Left kidney (tissue), 8 donors: ENCODE measurements at places on chromosomes 3 and 15. TPM values are rescaled to one million over a fixed set of nuclear protein-coding genes. Genes with fewer than 3 reads are reported as not detected.
A peak's percentile ranks its signal among the peaks of the same experiment; 100 is the strongest.

DNA sequence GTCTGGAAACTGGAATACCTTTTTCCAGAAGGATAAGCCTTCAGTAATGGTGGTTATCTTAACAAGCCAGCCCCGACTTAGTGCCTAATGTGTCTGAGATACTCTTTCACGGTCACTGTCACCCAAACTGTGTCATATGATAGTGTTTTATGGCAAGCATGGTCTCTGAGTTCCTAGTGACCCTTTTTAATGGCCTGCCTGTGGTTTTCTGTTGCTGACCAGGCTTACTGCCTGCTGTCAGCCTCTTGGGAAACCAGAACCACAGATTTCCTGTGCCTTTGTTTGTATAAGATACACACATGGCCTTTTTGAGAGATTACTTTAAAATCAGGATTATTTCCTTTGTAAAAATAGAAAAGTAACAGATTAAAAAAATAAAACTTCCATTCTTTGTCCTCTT, 22.4 kb downstream of the HPS3 start:
- DNase-seq: peak; percentile 24

DNA sequence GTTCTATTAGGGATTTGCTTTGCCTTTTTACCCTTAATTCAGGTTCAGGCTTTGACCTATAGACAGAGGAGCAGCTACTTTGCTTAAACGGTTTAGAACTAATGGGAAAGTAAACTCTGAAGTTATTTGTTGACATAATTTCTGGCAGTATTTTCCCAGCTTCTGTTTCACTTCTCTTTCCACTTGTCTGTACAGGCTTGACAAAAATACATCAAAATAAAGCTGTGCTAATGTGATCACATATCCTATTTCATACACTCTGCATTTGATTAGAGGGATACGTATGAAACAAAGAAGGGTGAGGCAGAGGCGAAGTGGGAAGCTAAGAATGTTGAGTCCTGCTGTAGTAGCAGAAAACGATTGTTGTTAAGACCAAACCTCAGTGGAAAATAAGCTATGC, 389.1 kb upstream of the RARB start:
- no peak for DNase-seq

DNA sequence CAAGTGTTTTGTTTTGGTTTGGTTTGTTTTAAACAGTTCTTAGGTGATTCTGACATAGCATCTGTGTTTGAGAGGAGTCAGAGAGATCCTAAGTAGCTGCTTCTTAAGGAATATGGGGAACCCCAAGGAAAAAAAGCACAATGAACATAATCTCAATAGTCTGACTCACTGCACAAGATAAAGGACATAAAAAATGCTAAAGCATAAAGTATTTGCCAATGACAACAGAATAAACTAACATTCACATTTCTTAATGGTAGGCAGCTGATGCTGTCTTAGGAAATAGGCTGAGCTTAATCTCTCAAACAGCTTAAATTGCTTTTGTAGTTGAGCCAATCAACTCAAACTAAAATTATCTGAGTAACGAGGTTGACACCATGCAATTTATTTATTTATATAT, 2.9 kb downstream of the NCEH1 start:
- DNase-seq: no peak

DNA sequence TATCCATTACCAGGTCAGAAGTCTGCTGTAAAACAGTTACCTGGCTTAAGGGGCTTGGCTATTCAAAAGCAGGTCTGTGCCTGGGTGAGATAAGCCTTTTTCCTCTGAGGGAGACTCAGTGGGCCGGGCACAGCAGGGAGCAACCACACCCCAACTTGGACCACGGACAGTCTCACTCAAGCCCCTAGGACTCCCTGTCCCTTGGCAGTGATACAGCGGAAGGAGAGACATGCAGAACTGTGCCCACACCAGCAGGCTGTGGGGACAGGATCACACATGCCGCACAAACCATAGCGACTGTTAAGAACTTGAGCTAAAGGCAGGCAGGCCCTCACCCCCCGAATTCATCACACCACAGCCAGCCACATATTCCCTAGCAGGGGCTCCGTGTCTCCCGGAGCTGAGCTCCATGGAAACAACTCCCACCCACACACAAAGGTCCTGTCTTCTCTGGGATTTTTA, 2.8 kb upstream of the GP5 start:
- no peak for DNase-seq

GRCh38 chr3:138933981-138934691, 12.8 kb downstream of the FOXL2 start:
- no peak for DNase-seq

DNA sequence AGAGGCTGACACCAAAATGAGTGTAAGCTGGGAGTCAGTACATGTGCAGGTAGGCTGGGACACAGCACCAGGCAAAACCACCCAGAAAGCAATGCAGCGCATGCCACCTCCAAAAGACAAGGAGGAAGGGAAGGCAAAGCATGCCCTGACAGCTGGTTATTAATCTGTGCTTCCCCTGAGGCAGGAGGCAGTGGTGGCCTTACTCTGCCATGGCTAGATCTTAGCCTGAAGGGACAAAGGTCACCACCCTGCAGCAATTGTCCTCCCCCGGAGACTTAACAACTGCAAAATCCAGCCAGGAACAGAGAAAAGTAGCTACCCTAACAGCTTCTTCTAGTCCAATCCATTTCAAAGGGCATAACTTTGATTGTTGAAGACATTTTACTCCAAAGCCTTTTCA, 73.7 kb downstream of the PLD1 start:
- DNase-seq: no peak

GRCh38 chr3:193134856-193135255, 106.2 kb upstream of the PLAAT1 start:
- no peak for DNase-seq

- no peak for DNase-seq
Observed at GRCh38 chr3:122743581-122744120, 50.0 kb downstream of the HSPBAP1 start.

DNA sequence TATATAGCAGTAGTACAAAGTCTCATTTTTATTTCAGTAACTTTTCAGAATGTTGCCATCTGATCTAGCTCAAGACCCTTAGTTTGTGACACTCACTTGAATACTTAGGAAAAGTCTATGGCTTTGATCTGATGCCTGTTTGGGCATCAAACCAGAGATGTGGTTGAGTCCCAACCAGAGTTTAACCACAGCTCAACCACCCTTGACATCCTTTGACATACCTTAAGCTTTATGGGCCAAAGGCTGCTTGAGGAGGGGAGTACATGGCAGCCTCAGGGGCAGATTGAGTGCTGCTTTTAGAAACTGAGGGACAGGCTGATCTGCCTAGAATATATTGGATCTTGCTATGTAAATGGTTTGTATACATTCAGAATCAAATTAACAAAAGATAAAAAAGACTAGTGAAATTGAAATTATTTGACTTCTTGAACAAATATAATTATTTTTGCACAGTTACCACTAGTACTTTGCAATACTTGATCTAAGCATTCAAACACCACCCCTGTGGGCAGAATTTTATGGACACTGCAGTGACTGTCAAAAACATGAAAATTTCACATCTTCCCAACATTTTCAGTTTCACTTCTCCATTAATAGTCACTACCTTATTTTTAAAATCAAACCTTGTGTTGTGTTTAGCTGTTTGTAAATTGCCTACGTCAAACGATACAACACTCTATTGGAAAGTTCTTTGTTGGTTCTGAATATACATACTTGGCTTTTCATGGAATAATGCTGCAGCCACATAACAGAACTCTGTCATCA, 199.8 kb downstream of the UBE2E2 start:
- DNase-seq: no peak

DNA sequence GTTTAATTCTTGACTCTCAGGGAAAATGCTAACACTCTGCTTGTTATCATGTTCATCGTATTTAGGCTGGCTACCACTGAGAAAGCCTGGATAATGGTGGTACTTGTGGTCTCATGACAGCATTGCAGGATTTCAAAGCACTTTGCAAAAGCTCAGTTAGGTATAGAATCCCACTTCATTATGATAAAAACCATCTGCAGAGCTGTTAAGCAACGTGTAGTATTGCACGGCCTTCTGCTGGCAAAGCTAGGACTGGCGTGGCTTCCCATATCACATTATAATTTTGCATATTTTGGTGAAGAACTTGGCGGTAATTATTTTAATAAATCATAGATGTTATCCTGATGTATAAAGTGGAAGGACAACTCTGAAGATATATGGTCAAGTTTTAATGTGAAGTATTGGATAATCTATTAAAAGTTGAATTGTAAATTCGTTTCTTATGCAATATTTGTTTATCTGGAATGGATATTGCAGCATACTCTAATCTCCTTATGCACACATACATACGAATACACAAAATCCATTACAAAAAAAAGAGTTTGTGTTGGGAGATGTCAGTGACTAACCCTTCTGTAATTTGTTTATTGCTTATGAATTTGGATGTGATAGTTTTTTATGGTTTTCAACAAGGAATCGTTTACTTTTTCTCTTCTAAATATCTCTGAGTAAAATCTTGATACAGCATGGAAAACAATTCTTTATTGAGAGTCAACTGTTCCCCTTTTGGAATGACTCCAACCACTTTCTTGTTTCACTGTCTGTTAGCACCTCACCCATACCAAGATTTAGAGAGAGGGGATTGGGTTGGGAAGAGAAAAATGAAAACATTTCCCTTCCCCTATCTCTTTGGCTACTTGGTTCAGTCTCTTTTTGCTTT, 9.2 kb downstream of the RAB8B start:
- DNase-seq: no peak

DNA sequence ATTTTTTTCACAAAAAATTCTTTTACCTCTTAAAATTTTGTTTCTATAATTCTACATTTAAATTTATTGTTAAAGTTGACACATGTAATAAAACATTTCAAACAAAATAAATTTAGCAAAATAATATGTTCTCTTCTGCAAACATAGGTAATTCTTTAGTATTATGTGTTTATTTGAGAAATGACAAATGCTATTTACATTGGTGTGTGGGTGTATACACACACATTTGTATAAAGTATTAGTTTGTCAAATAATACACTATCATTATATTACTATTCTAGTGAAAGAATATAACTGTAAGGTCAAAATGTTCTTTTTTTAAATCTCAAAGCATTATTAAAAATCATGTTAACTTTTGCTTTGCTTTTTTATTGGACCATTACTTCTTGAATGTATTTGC, 1370.6 kb downstream of the SI start:
- no peak for DNase-seq

- DNase-seq: peak; percentile 45
Observed at GRCh38 chr3:76267851-76268380, 482.6 kb upstream of the ZNF717 start.

GRCh38 chr3:41681479-41681878, 280.4 kb downstream of the ULK4 start:
- no peak for DNase-seq

DNA sequence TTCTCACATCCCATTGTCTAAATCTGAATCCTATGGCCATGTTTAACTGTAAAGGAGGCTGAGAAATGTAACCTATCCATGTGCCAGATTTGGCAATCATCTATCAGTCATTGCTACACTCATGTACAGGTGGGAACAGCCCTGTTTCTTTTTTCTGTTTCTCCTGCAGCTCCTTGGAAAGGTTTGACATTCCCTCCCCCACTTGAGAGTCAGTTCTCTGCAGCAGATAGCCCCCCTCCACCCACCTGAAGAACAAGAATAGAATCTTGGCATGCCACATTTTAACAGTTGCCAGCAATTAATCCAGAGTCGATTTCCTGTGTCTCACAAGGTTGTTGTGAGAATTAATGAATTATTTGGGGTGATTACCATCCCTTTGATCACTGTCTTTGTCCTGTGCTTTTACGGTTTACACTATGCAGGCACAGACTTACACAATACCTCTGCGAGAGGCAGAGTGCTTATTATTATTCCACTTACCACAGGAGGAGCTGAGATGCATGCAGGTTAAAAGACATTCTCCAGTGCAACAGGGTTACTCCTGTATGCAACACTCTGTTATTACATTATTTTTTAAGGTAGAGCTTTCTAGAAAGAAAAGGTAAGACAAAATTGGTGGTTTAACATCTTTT, 351.0 kb upstream of the THRB start:
- no peak for DNase-seq

Gene SIDT1
- 3.8 TPM for polyA plus RNA-seq

Gene INKA1
- 8.6 TPM for polyA plus RNA-seq

Gene FYTTD1
- polyA plus RNA-seq: 117 TPM

Gene ZBTB20
- polyA plus RNA-seq: 5.6 TPM

Gene AP4E1
- polyA plus RNA-seq: 12.3 TPM

Gene UQCC5
- 14.0 TPM for polyA plus RNA-seq
